Progenitor cell of endocrine pancreas (in vitro differentiated cells): ENCODE measurements at places on chromosomes 1 and 21. TPM values are rescaled to one million over a fixed set of nuclear protein-coding genes. Genes with fewer than 3 reads are reported as not detected.

Gene PANK4
- total RNA-seq, result 42.5 and 45.4 TPM in 2 replicates

Gene SNX7
- 29.7 and 32.2 TPM in 2 replicates for total RNA-seq

Gene ISG15
- 13.6 and 14.3 TPM in 2 replicates for total RNA-seq

Gene SH3BGR
- 2.2 and 2.7 TPM in 2 replicates for total RNA-seq

Gene GJA9
- not detected in 2 replicates for total RNA-seq

Gene MPZ
- 4.4 and 4.5 TPM in 2 replicates for total RNA-seq

Gene SMYD3
- 31.9 and 36.5 TPM in 2 replicates for total RNA-seq

Gene OR2L8
- total RNA-seq, result not detected in 2 replicates

Gene RNU1-3
- 3,923 and 3,957 TPM in 2 replicates for total RNA-seq

Gene S100A3
- 0.46 and 1.5 TPM in 2 replicates for total RNA-seq

Gene PIGP
- 16.7 and 17.8 TPM in 2 replicates for total RNA-seq

Gene SLC35F3
- total RNA-seq, result 0.71 and 0.74 TPM in 2 replicates

Gene ZFP69B
- total RNA-seq, result 10.5 and 11.1 TPM in 2 replicates

DNA sequence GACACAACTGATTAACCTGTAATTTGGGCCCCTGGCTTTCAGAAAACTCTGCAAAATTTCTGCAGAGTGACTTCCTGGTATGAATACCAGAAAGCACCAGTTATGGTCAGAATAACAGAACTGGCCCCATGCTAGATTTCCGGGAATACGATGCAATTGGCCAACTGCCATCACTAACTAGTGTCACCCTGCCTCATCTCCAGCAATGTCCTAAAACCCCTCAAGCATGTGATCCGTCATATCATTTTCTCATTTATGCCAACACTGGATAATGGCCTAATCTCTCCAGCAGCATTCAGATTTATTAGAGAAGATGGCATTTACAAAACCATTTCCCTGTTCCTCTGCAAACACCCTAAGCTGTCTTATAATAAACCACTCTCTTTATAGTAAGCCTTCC is 15.4 kb downstream of the KAZN start:
- DNase-seq, result no peak

DNA sequence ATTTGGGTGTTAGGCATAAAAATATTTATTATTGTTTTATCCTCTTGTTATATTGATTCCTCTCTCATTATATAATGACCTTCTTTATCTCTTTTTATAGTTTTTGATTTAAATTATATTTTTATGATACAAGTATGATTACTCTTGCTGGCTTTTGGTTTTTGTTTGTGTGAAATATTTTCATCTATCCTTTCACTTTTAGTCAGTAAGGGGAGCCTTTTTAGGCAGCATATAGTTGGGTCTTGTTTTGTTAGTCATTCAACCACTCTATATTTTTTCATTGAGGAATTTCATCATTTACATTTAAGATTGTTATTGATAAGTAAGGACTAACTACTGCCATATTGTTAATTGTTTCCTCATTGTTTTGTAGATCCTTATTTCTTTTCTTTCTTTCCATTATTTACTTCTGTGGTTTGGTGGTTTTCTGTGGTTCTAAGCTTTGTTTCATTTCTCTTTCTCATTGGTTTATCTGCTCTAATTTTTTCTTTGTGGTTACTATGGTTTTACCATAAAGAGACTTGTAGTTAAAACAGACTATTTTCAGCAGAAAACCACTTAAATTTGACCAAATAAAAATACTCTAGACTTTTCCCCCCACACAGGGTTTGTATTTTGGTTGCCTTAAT is 593.1 kb downstream of the NUF2 start:
- no peak for DNase-seq

GRCh38 chr1:218886101-218886871 is 287.4 kb upstream of the LYPLAL1 start:
- DNase-seq, result no peak

DNA sequence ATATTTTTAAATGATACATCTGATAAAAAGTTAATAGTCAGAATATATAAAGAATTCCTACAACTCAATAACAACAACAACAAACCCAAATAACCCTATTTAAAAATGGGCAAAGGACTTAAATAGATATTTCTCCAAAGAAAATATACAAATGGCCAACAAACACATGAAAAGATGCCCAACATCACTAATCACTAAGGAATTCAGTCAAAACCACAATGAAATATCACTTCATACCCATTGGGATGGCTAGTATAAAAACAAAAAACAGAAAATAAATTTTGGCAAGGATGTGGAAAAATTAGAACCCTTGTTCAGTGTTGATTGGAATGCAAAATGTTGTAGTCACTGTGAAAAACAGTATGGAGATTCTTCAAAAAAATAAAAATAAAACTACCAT is 184.8 kb upstream of the RAB4A start:
- DNase-seq, result no peak

GRCh38 chr1:56396581-56396980 is 182.8 kb downstream of the PLPP3 start:
- DNase-seq, result no peak

GRCh38 chr21:29306920-29307319 is 8.2 kb downstream of the BACH1 start:
- DNase-seq, result no peak

DNA sequence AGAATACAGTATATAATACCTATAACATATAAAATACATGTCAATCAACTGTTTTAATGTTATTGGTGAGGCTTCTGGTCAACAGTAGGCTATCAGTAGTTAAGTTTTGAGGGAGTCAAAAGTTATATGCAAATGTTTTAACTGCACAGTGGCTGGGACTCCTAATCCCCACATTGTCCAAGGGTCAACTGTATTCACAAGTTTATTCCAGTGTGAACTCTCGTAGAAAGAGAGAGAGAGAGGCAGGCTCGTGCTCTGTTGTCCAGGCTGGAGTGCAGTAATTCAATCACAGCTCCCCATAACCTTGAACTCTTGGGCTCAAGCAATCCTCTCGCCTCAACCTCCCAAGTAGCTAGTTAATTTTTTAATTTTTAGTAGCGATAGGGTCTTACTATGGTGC is 66.0 kb downstream of the NRIP1 start:
- DNase-seq, result no peak

DNA sequence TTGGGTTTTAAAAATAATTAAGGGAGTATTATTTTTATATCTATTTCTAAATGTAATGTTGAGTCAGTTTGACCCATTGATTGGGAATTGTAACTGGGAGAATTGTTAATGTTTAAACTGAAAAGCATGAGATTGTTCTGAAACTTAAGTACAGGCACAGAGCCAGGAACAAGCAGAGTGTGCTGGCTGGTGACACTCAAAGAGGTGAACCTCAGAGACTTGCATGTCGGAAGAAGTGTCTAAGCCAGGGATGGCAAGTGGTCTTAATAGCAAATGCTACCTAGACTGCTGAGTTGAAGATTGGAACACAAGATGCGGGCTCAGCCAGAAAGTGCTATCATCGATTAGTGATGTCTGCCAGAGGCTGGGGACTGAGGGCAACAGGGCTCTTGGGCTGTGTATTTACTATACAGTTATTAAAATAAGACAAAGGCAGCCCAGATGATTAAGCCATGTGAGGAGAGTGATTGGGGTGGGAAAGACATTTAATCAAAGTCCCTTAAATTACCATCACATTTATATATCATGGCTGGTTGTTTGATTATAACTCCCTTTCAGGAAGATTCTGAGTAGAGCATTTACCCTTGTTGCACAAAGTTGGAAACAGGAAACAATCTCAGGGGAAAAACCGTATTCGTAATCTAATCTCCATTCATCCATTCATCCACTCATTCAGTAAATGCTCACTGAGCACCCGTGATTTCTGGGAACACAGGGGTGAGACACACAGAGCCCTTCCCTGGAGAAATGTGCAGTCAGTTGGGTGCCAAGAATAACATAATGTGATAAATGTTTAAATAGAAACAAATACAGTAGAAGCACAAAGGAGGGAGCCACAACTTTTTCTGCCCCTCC is 42.8 kb downstream of the C8A start:
- no peak for DNase-seq

DNA sequence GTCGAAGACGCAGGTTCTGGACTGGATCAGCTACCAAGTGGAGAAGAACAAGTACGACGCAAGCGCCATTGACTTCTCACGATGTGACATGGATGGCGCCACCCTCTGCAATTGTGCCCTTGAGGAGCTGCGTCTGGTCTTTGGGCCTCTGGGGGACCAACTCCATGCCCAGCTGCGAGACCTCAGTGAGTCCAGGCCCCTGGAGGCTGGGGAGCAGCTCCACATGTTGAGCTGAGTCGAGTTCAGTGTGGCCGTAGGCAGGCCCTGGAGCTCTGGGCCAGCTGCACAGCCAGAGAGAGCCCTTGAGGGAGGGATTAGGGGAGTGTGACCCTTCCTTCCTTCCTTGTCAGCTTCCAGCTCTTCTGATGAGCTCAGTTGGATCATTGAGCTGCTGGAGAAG is 1.6 kb downstream of the ELF3 start:
- no peak for DNase-seq

GRCh38 chr1:232440325-232441035 is 189.5 kb downstream of the SIPA1L2 start:
- no peak for DNase-seq

- no peak for DNase-seq
Measured at GRCh38 chr1:89822999-89823628, 2.3 kb downstream of the LRRC8D start.

- DNase-seq, result no peak
Measured at GRCh38 chr1:243968413-243968812, 82.7 kb upstream of the ZBTB18 start.

GRCh38 chr1:161241682-161242081 is 3.7 kb upstream of the NR1I3 start:
- DNase-seq, result no peak

GRCh38 chr1:226349081-226349480 is 40.1 kb upstream of the LIN9 start:
- no peak for DNase-seq

GRCh38 chr1:99849413-99849743 is 783 bp upstream of the AGL start:
- DNase-seq, result no peak

- no peak for DNase-seq
Measured at GRCh38 chr1:230827081-230827681, 41.1 kb downstream of the C1orf198 start.

GRCh38 chr1:200034262-200034557 is 6.7 kb downstream of the NR5A2 start:
- no peak for DNase-seq

DNA sequence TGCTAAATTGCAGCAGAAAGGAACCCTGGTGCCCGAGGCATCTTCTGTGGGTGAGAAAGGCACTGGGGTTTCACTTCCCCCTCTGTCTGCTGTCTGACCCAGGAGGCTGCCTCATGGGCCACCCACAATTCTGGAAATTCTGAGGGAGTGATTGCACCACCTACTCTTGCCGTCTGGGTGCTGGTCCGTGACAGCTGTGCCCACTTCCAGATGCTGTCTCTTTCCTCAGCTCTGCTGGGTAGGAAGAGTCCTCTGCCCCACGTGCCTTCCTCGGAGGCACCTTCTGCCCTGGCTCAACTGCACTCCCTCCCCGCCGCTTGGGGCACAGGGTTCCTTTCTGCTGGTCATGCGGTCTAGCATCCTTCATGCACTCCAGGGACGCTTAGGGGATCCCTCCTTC is 96.3 kb downstream of the ARHGEF10L start:
- DNase-seq, result no peak

DNA sequence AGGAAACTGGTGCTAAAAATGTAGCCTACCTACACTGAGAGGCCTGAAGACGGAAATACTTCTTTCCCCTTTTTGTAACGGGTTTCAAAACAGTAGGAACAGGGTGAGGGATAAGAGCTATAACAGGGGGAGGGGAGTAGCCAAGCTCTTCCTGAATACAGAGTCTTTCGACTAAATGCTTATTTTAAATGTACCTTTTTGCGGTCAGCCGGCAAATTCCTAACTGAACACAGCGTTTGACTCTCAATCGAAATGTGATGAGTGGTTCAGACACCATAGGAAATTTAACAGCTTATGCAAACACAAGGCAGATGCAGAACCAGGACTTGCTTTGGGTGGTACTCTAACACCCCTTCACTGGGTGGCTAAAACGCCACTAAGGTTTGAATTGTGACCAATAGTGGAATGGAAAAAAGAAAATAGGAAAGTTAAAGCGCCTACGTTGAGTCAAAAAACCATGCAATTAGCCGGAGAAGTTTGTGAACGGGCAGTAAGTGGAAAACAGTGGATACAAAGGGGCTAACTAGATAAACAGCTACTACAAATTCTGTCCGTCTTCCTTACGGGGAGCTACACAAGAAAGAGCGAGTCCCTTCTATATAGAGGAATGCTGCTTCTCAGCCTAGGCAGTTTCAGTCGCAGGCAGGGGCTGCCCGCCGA is 1.7 kb downstream of the EGLN1 start:
- DNase-seq, result no peak

GRCh38 chr1:191882870-191883269 is 275.4 kb upstream of the RGS18 start:
- no peak for DNase-seq

- no peak for DNase-seq
Measured at GRCh38 chr1:165512816-165513215, 31.0 kb upstream of the LRRC52 start.

DNA sequence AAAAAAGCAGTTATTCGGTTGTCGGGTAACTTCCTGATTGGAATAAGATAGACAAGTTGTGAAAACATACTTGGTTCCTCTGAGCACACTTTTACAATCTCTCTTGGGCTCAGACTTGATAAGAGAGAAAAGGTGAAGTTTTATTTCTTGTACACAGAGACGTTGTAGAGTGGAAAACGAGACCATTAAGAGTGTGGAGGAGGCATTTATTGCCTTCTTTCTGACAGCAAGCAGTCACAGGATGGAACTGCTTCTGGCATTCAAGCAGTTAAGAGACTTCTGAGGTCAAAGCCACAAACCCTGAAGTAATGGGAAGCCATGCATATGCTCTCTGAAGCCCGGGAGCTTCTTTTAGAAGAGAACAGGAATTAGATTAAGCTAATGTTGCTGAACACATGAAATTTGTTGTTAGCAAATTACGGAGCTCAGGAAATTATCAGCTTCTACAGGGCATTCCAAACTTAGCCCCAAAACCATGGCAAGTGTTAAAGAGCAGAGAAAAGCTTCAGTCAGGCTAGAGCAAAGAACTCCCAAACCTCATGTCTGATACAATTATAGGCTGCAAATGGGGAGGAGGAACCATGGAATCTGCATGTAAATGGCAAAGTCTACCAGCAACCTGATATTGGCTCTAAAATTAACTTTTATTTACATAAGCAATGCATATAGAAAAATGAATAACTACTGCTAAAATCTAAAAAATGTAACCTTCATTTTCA is 26.0 kb downstream of the S1PR1 start:
- no peak for DNase-seq

DNA sequence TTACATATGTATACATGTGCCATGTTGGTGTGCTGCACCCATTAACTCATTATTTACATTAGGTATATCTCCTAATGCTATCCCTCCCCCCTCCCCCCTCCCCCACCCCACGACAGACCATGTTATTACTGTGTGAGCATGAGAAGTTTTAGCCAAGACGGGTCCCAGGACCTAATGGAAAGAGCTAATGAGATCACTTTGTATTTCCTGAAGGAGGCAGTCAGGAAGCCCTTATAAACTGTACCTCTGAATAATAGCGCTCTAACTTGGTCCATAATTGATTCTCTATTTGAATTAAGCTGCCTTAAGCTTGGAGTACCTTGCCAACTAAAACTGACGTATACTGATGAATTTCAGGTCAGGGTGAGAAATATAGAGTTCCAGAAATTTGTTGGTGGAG is 4.1 kb upstream of the NEGR1 start:
- DNase-seq, result no peak
